Activated CD4-positive, alpha-beta memory T cell treated with anti-CD3 and anti-CD28 coated beads for 36 hours (primary cell): ENCODE measurements at places on chromosomes 6 and 20.

DNA sequence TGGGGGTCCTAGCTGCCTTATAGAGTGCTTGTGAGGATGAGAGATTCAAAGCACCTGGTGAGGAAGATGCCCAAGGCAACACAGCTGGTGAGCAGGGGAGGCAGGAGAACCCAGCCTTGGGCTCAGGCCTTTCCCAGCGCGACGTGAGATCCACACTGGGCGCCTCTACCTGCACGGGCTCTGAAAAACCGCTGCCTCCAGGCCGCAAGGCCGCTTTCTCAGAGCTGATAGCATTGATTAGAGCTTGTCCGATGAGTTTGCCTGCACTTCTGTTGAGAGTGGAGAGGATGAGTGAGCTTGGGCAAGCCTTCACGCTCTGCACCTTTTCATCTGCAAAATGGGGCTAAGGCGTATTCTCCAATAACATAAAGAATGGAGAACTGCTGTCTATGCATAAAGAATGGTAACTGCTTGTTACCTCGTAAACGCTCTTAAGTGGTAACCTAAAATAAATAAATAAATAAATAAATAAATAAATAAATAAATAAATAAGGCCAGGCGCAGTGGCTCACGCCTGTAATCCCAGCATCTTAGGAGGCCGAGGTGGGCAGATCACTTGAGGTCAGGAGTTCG, 916 bp downstream of the PABPC1L start:
- no peak for DNase-seq

DNA sequence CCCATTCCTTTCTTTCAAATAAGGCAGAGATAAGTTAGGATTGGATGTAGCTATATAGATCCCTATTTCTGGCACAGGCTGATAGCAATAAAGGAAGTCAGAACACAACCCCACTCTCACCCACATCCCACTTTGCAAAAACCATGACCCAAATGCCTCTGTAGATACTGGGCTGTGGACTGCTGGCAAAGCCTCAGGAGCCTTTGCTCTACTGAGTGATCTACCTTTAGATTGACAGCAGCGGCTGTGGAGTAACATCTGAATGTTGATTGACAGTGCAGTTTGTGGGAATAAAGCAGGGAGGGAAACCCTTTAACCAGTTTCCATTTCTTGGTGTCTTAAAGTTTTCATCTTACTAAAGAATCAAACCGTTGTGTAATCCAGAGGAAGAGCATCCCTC, 6.7 kb upstream of the TMEM30A start:
- no peak for DNase-seq

DNA sequence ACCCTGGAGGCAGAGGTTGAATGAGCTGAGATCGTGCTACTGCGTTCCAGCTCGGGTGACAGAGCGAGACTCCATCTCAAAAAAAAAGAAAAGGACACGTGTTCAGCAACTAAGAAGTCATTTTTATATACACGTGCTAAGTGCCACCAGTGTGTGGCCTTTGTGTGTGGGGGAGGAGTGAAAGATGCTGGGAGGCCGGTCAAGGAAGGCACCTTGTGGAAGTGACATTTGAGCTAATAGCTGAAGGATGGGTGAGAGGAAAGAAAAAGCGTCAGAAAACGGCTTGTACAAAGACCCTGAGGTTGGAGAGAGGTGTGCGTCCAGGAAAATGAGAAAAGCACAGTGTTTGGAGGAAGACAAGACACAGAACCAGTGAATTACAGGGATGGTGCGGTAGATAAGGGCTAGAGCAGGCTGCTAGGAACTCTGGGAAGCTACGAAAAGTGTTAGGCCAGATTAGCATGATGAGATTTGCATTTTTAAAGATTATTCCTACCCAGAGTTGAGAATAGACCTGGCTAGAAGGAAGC, 11.6 kb downstream of the RREB1 start:
- DNase-seq, result no peak

GRCh38 chr6:4071330-4071729, 7.6 kb downstream of the FAM217A start:
- DNase-seq, result no peak

DNA sequence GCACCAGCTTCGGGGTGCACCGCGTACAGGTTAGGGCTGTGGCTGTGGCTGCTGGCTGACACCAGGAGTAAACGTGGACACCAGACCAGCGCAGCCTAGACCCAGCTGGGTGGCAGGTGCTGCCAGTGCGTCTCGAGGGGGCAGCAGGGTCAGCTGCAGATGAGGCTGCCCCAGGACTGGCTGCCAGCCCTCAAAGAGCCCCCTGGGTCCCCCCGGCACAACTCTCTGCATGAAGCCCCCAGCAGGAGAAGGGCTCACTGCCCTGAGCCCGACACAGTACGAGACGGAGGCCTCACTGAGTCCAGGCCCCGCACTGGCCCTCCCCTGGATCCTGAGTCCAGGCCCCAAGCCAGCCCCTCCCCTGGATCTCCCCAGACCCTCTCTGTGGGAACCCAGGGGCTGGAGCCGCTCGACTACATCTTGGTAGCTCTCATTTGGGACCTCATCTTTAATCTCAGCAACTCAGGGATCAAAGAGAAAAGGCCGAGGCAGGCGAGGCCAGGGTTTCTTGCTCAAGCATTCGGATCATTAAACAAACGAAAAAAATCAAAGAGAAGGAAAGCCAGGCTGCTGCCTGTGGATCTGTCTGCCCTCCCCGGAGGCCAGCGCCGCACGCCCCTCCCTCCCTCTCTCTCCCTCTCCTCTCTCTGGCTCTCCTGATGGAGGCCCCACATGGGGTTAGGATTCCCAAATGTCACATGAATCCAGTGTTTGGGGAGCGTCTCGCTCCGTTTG, 7.0 kb upstream of the NKAIN4 start:
- no peak for DNase-seq

DNA sequence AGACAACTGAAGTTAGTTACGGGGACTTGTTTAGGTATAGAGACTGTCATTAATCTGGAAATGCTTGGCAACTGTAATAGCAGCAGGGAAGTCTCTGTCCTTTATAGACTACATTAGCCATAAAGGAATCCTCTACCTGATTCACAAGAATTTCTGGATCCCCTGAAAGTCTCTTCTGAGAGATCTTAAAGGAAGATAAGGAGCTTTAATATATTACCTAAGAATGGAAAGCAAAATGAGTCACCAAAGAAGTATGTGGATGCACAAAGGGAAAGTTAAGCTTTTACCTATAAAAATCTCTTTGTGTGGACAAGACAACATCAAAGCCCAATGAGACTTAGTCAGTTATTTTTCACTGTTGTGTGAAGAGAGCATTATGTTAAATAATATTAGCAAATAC, 92.2 kb upstream of the RSPO3 start:
- DNase-seq, result no peak

DNA sequence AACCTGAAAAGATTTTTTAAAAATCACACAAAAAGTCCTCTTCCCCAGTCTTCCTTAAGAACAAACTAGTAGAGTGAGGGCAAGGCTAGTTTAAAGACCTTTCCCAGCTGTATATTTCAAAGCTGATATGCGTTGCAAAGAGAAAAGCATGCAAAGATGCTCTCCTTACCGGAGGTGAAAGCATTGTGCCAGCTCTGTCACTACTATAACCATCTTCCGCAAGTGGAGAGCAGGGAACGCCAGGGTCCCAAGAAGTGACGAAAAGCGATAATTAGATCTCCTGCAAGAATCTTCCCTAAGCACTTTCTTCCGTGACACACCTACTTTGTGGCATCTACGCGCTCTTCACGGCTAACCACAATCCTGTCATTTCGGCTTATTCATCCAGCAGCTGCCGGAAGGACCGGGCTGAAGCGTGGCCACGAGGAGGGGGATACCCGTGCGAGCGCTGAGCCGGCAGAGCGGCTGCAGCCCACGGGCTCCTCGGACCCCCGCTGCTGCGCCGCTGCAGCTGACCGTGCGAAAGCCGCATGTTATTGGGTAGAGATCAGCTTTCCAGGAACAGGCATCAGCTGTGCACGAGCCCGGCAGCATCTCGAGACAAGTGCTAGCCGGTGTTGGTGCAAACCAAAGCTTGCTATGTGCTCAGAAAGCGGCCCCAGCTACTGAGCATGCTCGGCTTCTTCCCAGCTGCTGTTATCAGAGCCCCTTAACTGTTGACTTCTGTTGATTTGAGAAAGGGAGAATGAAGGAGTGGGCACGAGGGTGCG, 57.2 kb upstream of the ARHGAP18 start:
- peak; percentile 84 for DNase-seq

GRCh38 chr6:166836785-166837718, 119.3 kb downstream of the RNASET2 start:
- no peak for DNase-seq

GRCh38 chr6:7707787-7708186, 18.1 kb upstream of the BMP6 start:
- no peak for DNase-seq

DNA sequence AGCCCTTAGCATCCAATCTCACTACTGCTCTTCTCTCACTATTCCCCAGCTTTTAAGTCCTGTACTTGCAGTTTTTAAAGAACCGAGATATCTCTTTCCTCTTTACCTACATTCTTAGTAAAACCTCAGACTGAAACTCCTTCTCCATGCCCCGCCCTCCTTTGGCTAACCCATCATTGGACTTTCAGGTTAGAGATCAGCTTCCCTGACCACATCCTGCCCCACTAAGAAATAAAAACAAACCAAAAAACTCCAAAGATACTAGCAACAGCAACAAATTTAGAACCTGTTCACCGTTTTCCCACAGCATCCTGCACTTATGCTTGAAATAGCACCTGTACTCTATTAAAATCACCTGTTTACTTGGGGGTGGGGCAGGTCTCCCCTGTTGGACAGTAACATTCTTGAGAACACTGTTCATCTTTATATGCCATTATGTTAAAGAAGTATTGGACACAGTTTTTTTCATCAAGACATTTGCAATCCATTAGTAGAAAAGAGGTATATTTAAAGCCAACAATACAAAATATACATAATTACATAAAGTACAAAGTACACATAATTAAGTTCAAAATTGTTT, 16.3 kb upstream of the SMAP1 start:
- peak; percentile 80 for DNase-seq

- no peak for DNase-seq
These were observed 571.2 kb downstream of the QKI start for GRCh38 chr6:163985710-163986109.

DNA sequence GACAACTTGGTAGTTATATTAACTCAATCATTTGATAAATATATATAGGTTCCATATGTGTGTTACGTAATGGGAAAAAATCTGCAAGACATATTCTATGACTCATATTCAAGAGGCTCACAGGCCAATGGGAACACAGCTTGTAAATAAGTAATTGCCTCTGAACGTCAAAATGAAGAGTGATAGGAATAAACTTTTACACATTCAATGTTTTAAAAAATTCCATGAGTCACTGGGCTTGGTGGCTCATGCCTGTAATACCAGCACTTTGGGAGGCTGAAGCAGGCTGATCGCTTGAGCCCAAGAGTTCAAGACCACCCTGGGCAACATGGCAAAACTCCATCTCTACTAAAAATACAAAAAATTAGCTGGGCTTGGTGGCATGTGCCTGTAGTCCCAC, 209.4 kb upstream of the MCHR2 start:
- no peak for DNase-seq

- DNase-seq, result no peak
These were observed 238.5 kb downstream of the FARS2 start for GRCh38 chr6:5499644-5500306.

DNA sequence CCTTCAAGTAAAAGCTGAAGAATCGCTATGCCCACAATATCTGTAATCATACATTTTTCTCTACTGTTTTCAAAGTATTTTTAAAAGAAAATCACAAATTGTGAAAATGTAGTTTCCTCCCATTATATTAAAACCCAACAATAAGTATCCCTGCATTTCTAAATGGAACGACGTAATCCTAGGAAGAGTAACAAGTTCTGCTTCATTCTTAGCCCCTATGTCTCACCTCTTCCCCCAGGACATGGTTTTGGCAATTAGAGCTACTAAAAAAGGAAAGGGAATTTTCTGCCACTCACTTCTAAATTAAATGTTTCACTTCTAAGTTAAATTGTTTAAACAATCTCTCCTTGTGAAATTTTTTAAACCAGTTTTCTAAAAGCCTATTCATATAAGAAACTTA, 47.4 kb downstream of the TBPL1 start:
- no peak for DNase-seq

DNA sequence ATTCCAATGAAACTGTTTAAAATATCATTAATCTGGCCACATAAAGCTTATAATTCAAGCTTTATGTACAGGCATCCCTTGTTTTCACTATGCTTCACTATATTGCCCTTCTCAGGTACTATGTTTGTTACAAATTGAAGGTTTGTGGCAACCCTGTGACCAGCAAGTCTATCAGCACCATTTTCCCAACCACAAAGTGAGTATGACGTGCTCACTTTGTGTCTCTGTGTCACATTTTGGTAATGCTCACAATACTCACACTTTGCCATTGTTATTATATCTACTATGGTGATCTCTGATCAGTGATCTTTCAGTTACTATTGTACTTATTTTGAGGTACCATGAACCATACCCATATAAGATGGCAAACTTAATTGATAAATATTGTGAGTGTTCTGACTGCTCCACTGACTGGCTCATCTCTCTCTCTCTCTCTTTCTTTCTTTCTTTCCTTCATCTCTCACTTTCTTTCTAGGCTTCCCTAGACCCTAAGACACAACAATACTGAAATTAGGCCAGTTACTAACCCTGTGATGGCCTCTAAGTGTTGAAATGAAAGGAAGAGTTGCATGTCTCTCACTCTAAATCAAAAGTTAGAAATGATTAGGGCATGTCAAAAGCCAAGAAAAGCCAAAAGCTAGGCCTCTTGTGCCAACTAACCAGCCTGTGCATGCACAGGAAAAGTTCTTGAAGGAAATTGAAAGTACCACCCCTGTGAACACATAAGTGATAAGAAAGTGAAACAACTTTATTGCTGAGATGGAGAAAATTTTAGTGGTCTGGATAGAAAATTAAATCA, 227.9 kb downstream of the BCAS1 start:
- DNase-seq, result peak; percentile 42

GRCh38 chr6:36639171-36639808, 39.2 kb upstream of the CDKN1A start:
- no peak for DNase-seq

DNA sequence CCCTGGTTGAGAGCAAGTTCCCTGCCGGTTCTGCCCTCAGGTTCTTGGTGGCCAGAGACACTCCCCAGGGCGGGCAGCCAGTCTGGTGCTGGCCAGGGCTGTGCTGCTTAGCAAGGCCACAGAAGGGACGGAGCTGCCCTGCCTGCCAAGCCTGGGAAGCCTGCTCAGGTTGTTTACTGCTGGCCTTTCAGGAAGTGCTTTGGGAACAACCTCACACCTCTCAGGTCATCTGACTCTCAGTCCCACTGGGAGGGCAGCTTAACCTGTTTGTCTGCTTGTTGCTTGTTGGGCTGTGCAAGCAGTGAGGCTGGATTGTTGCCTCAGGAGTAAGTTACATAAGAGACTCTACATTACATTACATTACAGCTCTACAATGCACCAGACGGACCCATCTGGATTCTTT, 75.8 kb upstream of the AFDN start:
- no peak for DNase-seq

- DNase-seq, result no peak
These were observed 20.7 kb upstream of the KCNB1 start for GRCh38 chr20:49503176-49503575.

GRCh38 chr6:132446141-132446854, 45.0 kb upstream of the MOXD1 start:
- DNase-seq, result no peak
